K562 (cell line): ENCODE measurements at places on chromosomes 1 and 21.

GRCh38 chr1:175090780-175091179 lies 23.1 kb downstream of the TNN start:
- no peak for DNase-seq

GRCh38 chr1:21342961-21343838 lies 52.9 kb upstream of the ECE1 start:
- no peak for DNase-seq

DNA sequence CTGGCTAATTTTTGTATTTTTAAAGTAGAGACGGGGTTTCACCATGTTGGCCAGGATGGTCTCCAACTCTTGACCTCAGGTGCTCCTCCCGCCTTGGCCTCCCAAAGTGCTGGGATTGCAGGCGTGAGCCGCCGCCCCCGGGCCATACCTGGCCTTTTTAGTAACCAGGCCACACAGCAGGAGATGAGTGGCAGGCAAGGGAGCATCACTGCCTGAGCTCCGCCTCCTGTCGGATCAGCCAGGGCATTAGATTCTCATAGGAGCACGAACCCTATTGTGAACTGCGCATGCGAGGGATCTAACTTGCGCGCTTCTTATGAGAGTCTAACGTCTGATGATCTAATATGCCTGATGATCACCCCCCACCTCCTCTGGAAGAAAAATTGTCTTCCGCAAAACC lies 308.7 kb upstream of the PRMT6 start:
- DNase-seq = no peak

- DNase-seq = no peak
Measured at GRCh38 chr1:184032306-184032929, 5.1 kb downstream of the COLGALT2 start.

DNA sequence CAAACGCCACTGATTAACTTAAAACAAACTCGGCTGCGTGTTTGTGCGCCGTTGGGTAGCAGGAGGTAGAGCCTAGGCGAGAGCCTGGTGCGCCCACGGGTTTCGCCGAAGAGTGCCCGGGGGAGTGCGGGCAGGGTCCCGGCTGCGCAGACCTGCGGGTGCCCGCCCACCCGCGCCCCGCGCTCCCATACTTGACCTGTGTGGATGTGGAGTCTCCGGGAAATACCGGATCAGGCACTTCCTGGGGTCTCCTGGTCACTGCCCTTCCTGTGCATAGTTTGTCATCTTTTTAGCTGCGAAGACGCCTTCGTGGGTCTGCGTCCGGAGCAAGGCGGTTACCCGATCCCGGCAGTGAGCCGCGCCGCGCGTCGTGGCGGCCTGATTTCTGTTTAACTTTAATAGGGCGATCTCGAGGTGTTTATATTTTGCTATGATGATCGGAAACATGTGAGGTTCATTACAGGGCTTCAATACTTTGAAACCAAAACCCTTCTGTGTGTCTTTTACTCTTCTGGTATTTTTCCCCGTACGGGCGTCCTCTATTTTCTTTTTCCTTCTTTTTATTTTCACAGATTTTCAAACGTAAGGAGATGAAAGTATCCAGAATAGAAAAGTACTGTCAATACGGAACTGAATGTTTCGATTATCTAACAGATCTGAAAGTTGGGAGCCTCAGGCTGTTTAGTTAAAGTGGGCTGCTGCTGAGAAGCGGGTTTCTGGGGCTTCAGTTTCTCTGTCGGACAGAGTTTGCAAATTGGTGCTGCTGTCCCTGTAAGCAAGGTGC lies 15.2 kb downstream of the NR5A2 start:
- DNase-seq = no peak

GRCh38 chr1:228986093-228986904 lies 251.0 kb downstream of the RHOU start:
- DNase-seq = no peak

- DNase-seq = no peak
Measured at GRCh38 chr1:25773441-25774125, 26.4 kb upstream of the SELENON start.

DNA sequence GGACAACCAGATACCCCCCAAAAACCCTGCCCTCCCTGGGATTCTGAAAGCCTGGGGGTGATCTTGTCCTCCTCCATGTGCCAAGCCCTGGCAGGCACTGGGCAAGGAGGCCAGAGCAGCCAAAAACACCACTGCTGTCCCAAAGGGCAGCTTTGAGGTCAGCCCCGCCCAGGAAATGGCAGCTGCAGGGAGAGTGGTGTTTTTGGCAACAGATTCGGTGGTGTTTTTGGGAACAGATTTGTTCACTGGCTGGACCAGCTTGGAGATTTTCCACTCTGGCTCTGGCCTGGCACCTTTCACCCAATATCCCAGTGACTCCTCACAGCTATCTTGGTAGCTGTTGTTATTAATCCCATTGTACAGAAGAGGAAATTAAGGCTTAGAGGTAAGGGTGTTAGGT lies 34.7 kb downstream of the LRP8 start:
- DNase-seq = no peak

GRCh38 chr1:79547514-79547913 lies 541.0 kb upstream of the ADGRL4 start:
- no peak for DNase-seq

DNA sequence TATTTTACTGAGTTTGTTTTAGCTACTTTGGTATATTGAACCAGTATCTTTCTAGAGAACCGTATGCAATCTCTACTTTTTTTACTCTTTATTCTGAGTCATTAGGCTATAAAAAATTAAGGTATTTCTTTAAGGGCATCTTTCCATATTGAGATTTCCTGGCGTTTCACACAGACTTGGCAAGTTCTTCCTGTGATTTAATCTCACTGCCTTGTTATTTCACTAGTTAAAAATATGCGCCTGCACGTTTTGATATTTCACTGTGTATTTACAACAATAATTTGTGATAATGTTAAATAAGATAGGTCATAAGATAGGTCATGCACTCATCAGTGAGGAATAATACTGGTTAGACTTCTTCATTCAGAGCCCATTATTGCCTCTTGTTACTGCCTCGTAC lies 16.2 kb upstream of the CR1L start:
- DNase-seq = no peak
